Hippocampal formation (tissue), 2 donors: ENCODE measurements at places on chromosomes 2 and 18.

GRCh38 chr2:209495855-209496585, 72.2 kb downstream of the MAP2 start:
- no peak for DNase-seq

GRCh38 chr2:8536686-8537561, 144.9 kb upstream of the ID2 start:
- DNase-seq = no peak

- no peak for DNase-seq
Observed at GRCh38 chr2:4908461-4908860, 783.7 kb upstream of the SOX11 start.

GRCh38 chr18:3481696-3482210, 31.8 kb downstream of the TGIF1 start:
- DNase-seq = no peak

GRCh38 chr2:214410918-214411554, at the start of gene VWC2L:
TSS of gene VWC2L (plus strand) at chr2:214411054. CDS start at chr2:214414194, 3,140 bp downstream.
- DNase-seq = peak; percentile 77

DNA sequence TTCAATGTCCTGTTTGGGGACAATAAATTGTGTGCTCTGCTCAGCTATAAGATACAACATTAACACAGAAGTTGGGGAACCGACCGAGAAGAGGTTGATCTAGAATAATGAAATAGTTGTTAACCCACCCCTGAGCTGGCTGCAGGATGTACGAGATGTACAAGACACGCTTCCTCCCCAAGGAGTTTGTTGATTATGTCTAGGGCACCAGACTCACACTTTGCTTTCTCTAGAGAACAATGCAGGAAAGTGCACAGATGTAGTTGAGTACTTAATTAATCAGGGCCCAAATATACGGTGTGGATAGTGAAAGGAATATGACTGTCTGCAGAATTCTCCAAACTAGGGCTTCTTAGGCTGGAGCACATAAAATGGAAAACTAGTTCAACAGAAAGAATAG, 415.2 kb upstream of the TNP1 start:
- no peak for DNase-seq

DNA sequence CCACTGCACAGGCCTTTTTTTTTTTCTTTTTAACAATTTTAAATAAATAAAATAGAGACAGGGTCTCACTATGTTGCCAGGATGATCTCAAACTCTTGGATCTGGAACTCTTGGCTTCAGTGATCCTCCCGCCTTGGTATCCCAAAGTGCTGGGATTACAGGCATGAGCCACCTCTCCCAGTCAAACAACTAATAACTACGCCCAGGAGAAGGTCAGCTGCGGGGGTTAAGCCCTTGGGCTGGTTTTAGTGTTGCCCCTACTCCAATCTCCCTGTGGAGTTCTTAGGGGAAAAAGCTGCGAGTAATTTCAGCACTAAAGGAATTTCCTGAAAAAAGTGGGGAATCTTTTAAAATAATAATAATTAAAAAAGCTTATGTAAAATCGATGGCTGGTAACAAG, 96.4 kb upstream of the XPO1 start:
- no peak for DNase-seq

- peak; percentile 84 for DNase-seq
Observed at GRCh38 chr2:131682122-131682944, 154.6 kb downstream of the CCDC74A start.

GRCh38 chr2:72024451-72025175, 123.0 kb downstream of the CYP26B1 start:
- DNase-seq = no peak

GRCh38 chr2:2662037-2662846, 331.2 kb upstream of the MYT1L start:
- DNase-seq = peak; percentile 39
